ENCODE measurements at places on chromosomes 6 and 20. TPM values are rescaled to one million over a fixed set of nuclear protein-coding genes. Genes with fewer than 3 reads are reported as not detected.

DNA sequence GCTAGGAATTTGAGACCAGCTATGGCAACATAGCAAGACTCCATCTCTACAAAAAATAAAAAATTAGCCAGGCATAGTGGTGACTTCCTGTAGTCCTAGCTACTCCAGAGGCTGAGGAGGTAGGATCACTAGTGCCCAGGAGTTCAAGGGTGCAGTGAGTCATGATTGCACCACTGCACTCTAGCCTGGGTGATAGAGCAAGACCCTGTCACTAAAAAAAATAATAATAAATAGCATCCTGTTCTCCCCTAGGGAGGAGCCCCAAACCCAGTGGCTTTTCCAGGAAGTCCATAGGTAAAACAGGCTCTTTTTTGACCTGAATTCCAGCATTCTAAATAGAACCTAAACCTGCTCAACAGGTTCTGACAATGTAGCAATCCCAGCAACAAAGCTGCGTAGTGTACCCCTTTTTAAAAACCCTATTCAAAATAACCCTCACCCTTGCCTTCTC, 192.0 kb downstream of the ALDH8A1 start:
- H3K4me3 ChIP-seq = no peak overlapping the region
- H3K27ac ChIP-seq = peak overlapping the region; percentile 48
- no peaks in the 10 kb centered on the region for H3K4me1 ChIP-seq

GRCh38 chr20:47278907-47279348, 77.6 kb downstream of the ZMYND8 start:
- H3K27me3 ChIP-seq = no peaks in the 10 kb centered on the region
- H3K4me3 ChIP-seq = no peak overlapping the region
- H3K4me1 ChIP-seq = peaks cover 14% of the 10 kb centered on the region
- no peaks in the 10 kb centered on the region for H3K36me3 ChIP-seq
- H3K27ac ChIP-seq = peak overlapping the region; percentile 64
- DNase-seq = no peak

The CST4 gene
- total RNA-seq = not detected

GRCh38 chr20:58891718-58892140, 39.2 kb downstream of the GNAS start:
- H3K4me1 ChIP-seq = peaks cover 13% of the 10 kb centered on the region
- peak overlapping the region; percentile 100 for H3K27ac ChIP-seq
- no peak for DNase-seq
- H3K27me3 ChIP-seq = no peaks in the 10 kb centered on the region
- H3K4me3 ChIP-seq = peak overlapping the region; percentile 92

The TTBK1 gene
- total RNA-seq = not detected
